ENCODE measurements at places on chromosomes 4 and X. TPM values are rescaled to one million over a fixed set of nuclear protein-coding genes. Genes with fewer than 3 reads are reported as not detected.

DNA sequence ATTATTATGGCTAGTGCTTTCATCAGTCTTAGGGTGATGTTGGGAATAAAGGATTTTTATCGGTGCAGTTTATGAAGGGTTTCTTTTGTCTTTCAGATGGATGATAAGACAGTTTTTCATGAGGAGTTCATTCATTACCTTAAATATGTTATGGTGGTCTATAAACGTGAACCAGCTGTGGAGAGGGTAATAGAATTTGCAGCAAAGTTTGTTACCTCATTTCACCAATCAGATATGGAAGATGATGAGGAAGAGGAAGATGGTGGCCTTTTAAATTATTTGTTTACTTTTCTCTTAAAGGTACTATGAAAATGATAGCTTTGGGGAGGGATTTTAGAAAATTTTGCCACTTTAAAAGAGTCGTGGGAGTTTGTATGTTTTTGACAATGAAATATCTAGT, 1.3 kb downstream of the NCAPG start:
- ATAC-seq, result no peak

DNA sequence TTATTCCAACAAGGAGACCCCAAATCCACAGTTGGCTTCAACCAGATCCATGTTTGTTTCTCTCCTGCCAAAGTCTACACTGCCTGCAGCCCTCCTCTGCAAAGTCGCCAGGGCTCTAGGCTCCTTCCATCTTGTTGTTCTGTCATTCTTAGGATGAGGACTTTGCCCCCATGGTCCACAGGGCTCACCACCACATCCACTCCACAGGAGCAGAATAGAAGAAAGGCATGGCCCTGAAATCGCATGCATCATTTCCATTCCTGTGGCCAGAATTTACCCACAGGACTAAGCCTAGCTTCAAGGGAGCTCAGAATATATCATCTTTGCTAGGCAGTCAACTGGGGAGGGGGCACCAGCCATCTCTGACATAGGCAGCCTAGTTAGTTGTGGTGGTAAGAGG, 254.7 kb downstream of the FBXW7 start:
- no peak for ATAC-seq

DNA sequence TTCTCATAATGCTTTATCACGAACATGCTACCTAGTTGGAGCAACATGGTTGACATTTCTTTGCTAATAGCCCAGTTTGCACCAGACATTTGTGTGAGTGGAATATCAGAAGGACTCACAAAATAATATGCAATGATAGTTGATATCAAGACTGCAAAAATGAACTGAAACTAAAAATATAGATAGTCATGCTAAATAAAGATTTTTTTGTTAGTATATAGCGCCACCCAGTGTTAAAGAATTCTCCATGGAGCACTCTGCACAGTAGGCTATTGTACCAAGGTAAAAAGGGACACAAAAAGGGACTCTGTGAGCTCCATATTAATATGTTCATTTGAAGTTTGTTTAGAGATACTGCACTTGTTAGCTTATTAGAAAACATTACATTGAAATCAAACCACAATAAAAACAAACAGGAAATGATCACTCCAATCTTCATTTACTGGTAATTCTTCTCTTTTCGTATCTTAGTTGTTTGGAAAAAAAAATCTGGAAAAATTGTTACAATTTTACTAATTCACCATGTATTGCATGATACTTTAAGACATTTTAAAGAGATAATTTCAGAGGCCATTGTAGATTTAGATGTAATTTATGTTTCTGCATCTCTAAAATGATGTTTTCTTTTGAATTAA, 1509.6 kb downstream of the ADGRL3 start:
- peak; percentile 76 for ATAC-seq

The KCND1 gene
- total RNA-seq, result 0.71 TPM

The TRPC3 gene
- total RNA-seq, result 7.0 TPM
